ENCODE measurements at places on chromosomes 1 and 21.

DNA sequence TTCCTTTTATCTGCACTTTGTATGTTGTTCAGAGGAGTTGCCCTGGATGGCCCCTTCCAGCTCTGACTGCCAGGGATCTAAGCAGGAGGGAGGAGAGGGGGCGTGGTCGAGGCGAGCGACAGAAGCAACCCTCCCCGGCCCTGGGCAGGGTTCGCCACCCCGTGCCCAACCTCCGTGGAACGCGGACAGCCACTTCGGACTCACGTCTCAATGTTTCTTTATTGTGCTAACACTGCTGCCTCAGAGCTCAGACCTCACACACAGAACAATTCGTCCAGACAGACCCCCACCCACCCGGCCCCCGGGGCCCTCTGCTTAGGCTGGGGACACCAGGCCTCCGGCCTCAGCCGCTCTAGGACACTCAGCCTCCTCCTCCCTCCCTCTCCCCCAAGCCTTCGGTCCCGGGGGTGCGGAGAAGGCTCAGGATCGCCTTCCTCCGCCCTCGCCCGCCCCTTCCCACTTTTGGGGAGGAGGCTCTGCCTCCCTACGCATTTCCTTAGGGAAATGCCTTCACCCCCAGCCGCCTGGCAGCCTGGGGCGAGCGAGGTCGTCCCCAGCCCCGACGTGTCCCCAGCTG is 8.3 kb downstream of the VSIG8 start:
- peak; percentile 95 for DNase-seq

DNA sequence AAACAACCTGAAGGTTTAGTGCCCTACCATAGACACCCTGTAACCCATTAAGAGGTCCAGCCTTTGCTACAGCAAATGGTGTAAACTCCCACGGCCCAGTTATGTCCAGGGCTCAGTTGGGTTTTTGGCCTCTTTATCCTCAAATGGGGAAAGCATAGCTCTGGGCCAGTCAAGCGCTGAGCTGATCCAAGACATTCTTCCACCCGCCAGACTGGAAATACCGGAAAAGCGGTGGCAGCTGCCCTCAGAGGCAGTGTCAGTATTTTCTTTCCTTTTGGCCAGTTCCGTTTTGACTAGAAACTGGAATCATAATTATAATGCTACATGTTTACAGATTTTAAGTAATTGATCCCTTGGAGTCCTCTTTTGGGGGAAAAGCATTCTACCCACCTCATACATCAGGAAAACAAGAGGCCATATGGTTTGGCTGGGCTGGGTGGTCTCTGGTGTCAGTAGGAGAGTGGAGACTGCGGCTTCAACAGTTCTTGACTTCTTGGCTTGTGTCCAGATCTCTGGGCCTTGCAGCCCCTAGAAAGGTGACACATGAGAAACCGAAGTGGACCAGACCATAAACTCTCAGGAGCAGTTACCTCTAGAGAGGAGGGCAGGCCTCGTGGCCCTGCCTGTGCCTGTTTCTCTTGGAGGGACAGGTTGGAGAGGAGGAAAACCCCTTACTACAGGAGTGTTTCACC is 30.2 kb upstream of the CLDN14 start:
- no peak for DNase-seq

DNA sequence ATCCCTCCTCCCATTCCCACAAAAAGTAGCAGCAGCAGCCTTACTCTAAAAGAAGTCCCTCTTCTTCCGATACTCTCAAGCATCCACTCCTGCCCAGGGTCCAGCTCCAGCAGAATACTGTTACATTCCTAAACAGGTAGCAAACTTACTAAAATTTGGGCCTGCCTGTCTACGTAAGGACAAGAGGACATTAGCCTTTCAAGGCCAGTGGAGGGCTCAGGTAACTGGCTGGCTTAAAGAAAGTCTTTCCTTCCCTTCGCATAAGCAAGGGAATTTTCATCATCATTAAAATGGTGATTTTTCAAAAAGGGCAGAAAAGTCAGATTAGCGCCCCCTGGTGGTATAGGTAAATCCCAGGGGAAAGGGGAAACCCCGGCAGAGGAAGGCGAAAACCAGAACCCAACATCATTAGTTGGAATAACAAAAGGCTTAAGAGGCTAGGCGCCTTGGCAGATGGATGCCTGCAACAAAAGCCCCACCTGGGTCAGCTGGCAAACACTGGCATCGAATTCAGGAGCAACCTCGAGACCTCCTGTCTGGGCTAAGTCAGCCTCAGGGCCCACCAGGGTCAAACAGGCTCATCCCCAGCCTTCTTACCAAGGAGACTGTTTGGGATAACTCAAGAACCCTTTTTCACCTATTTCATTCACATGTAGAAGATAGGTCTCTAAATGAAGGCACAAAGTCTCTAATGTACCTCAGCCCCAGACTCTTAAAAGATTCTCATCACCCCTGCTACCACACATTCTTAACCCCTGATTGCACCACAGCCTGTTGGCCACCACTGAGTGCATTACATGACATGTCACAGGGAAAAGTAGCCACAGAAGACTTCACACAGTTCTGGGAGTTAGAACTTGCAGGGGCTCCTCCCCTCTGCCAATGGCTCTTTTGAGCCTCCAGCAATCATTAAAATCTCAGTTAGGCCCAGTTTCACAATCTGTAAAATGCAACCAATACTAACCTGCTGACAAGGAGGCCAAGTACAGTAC is 36.7 kb downstream of the ERI3 start:
- peak; percentile 37 for DNase-seq

- no peak for DNase-seq
Observed at GRCh38 chr21:35601211-35601610, 459.1 kb downstream of the SETD4 start.

- DNase-seq = no peak
Observed at GRCh38 chr1:168824418-168825065, 95.5 kb upstream of the DPT start.

- no peak for DNase-seq
Observed at GRCh38 chr1:40341491-40342380, 24.6 kb upstream of the COL9A2 start.

DNA sequence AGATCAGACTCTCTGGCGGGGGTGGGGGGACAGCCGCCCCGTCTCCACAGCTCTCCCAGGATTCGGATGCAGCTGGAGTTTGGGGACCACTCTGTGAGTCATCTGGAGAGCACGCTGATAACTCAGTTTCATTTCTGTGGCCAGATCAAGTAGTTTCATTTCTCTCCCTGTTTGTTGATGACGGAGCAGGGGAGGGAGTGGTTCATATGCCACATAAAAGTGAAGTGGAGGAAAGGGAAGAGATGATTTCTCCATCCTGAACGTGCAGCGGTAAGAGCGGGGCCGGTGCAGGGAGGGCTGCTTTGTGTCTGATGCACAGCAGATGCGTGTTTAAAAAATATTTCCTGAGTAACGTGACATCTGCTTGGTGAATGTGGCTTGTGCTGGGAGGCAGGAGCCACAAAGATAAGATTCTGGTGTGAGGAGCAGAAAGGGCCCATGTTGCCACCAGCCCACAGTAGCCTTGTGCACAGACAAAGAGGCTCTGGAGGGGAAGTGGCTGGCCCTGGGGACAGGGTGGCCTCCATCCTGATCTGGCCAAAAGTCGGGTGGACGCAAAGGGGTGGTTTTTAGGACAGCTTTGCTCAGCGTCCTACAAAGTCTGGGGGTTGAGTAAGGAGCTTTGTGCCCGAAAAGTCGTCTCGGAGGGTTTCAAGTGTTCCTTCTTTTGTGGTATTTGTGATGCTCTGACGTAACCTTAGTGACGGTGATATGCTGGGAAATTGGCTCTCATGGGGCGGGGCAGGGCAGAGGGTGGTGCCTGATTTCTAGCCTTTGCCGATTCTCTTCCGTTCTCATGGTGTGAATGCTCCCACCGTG is at the start of gene MX2:
Gene MX2 (plus strand): TSS at position 242 of the 819 bp plus-strand sequence. CDS start 14,880 bp downstream, outside the sequence.
- peak; percentile 79 for DNase-seq

GRCh38 chr1:224632921-224633321 is 16.8 kb downstream of the CNIH3 start:
- DNase-seq = no peak

- no peak for DNase-seq
Observed at GRCh38 chr1:33609739-33610138, 137.3 kb downstream of the ZSCAN20 start.

- DNase-seq = no peak
Observed at GRCh38 chr1:215188302-215188950, 105.9 kb downstream of the KCNK2 start.

DNA sequence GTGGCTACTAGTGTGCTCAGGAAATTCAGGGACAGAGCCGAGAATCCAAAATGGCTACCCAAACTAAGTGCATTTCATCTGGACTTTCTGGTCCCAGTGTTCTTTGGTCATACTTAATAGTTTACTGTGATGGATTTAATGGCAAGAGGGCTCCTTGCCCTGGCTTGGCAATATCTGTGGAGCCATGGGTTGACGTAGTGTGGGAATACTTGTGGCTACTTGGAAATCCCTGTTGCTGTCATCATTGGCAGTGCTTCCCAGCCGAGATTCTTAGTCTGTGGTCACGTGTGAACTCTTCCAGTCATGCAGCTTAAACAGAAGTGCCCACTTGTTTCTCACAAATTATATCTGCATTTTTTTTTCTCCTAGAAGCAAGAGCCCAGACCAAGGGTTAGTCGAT is 198.9 kb downstream of the HS2ST1 start:
- no peak for DNase-seq

GRCh38 chr1:244362476-244362875 is 89.2 kb downstream of the ADSS2 start:
- no peak for DNase-seq

- no peak for DNase-seq
Observed at GRCh38 chr1:183303901-183304300, 114.3 kb downstream of the NMNAT2 start.

GRCh38 chr1:52268372-52268771 is 97.6 kb downstream of the CC2D1B start:
- no peak for DNase-seq

DNA sequence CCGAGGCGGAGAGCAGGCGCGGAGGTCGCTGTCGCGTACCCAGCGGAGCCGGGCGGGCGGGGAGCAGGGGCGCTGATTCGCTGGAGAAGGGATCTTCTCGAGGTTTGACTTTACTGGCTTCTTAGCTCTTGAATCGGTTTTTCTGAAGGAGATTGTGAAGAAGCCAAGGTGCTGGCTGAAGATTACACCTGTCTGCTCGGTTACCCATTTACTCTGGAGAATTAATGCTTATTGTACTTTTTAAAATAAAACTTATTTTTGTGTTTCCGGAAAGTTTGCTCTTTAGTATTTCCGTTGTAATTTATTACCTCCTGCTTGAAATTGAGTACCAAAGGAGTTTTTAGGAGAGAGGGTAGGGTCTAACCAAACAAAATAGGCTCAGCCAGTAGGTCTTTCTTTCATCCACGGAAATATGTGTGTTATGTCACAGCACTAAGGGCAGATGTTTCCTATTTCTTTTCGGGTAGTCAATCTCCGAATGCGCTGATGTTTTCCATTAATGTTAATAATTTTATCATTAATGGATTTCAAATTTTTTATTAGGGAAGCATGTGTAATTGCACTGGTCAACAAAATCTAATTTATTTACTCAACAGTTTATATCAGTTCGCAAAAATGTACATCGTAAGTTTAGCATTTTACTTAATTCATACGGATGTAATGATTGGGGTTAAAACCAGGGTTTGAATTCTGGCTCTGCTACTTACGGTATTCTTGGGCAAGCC is 510 bp upstream of the GNG5 start:
- DNase-seq = no peak

- no peak for DNase-seq
Observed at GRCh38 chr1:31812158-31812829, 3.5 kb downstream of the SPOCD1 start.

DNA sequence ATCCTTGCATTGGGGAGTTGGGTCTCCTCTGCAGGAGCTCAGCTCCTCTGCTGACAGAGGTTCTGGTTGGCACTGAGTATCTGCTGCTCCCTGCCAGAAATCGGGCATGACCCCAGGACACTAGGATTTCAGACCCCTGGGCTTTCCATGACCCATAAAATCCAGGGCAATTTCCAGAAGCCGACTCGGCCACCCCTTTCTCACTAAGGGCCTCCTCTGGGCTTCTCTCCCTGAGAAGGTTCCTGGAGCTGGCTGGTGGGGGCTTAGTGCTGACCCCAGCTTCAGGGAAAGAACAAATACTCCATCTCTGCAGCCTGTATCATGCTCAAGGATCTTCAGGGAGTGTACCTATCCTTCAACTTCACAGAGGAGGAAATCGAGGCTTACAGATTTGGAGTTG is 603.4 kb downstream of the PTPRU start:
- DNase-seq = no peak

DNA sequence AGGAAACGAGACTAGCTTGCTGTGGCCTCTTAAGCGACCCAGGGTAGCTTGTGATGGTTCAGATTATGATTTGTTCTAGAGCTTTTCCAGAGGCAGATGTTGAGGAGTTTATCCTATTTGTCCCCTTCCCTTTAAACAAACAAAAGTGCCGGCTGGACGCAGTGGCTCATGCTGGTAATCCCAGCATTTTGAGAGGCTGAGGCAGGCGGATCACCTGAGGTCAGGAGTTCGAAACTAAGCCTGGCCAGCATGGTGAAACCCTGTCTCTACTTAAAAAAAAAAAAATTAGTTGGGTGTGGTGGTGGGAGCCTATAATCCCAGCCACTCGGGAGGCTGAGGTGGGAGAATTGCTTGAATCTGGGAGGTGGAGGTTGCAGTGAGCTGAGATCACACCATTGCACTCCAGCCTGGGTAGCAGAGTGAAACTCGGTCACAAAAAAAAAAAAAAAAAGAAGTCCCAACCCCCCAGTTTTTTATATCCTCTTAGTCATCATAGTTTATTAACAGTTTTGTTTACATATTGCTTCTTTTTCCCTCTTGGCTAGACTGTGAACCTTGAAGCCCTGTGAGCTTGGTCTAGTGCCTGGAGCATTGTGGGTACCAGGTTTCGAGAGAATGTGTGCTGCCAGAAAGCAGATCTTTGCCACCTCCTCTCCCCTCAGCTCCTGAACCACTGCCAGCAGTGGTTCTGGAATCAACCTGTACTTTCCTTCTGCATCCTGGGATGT is 29.8 kb downstream of the MAPKAPK2 start:
- peak; percentile 82 for DNase-seq

GRCh38 chr1:23530087-23530746 is 816 bp downstream of the E2F2 start:
- DNase-seq = peak; percentile 59

DNA sequence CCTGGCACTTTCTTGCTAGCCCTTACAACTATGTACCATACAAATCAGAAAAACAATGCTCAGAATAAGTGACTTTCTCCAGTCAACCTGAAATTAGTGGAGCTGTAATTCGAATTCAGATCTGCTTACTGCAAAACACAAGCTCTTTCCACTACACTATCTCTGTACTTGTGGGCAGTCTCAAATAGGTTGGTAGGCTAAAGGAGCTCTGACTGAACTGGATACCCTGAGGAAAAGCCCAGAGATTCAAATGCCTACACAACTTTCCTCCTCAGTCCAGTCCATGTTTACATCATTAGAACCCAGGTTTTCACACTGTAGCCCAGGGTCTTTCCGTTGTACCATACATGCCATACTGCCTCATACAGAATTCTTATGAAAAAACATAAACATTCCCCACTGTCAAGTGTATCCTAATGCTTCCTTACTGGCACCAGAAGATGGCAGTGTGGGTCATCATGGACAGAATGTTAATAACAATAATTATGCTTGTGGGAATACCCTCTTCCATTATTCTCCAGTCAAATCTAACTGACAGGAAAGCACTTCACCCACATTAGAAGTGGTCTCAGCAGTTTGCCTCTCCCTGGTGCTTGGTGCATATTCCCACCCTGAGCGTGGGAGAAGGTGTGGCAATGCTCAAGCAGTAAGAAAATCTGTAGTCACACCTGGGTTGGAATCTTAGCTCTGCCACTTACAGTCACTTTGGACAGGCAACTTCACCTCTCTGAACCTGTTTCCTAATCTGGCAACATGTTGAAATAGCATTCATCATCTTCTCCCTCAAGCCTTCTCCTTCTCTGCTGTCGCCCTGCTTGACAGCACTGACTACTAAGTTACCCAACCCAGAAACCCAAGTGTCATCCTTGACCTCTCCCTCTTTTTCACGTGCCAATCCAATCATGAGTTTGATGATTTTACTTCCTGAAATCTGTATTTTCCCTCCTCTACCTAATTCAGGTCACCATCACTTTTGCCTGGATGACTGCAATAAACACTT is 14.4 kb upstream of the ZFYVE9 start:
- DNase-seq = peak; percentile 55
